ENCODE measurements at places on chromosomes 5 and 9.
A peak's percentile ranks its signal among the peaks of the same experiment; 100 is the strongest.

- no peak for DNase-seq
- peaks cover 13% of the 10 kb centered on the region for H3K4me1 ChIP-seq
- no peak overlapping the region for H3K4me3 ChIP-seq
- H3K27ac ChIP-seq: no peak overlapping the region
These were observed 14.7 kb downstream of the GM2A start for GRCh38 chr5:151267491-151268260.

DNA sequence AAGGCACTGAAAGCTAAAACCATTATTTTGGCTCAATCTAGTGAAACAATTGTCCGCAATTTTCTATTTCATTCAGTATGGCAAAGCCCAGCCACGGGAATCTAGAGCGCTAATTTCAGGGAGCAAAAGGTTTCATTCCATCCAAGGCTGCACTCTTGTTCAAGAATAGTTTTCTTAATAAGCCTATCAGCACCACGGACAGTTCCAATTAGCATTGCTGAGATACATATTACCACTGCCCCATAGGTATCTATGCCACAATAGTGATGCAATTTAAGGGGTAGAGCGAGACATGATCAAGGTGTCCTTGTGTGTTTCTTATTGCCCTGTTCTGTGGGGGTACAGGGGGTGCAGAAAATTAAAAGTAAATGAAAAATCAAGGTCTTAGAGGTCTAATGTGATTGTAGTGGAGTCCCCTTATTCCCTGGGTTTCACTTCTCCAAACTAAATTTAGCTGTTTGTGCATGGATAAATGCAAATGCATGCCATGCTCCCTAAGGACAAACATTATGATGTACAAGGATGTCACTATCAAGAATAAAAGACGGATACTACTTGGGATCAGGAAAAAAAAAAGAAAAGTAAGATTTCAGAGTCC lies 45.5 kb downstream of the SPOCK1 start:
- peaks cover 4% of the 10 kb centered on the region for H3K27me3 ChIP-seq
- DNase-seq: peak; percentile 8
- H3K4me3 ChIP-seq: no peak overlapping the region
- H3K4me1 ChIP-seq: no peaks in the 10 kb centered on the region

DNA sequence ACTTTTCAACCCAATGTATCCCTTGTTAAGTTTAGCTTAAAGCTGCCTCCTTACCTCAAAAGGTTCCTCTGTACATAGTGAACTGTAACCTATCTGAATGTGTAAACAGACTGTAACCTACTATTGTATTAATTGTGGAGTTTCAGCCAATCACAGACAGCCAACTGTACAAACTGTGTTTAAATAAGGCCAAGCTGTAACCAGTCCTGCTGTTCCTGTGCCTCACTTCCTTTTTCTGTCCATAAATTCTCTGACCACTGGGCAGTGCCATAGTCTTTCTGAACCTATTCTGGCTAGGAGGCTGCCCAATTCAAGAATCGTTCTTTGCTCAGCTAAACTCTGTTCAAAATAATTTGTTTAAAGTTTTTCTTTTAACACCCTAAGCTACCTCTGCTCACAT lies 74.7 kb upstream of the DAPK1 start:
- no peak overlapping the region for H3K27ac ChIP-seq
- H3K27me3 ChIP-seq: peaks cover 8% of the 10 kb centered on the region
- DNase-seq: no peak
- no peaks in the 10 kb centered on the region for H3K4me1 ChIP-seq

- H3K4me3 ChIP-seq: no peak overlapping the region
- no peaks in the 10 kb centered on the region for H3K36me3 ChIP-seq
- no peaks in the 10 kb centered on the region for H3K27me3 ChIP-seq
- H3K27ac ChIP-seq: no peak overlapping the region
These were observed 28.7 kb downstream of the DNM1 start for GRCh38 chr9:128231638-128232527.

DNA sequence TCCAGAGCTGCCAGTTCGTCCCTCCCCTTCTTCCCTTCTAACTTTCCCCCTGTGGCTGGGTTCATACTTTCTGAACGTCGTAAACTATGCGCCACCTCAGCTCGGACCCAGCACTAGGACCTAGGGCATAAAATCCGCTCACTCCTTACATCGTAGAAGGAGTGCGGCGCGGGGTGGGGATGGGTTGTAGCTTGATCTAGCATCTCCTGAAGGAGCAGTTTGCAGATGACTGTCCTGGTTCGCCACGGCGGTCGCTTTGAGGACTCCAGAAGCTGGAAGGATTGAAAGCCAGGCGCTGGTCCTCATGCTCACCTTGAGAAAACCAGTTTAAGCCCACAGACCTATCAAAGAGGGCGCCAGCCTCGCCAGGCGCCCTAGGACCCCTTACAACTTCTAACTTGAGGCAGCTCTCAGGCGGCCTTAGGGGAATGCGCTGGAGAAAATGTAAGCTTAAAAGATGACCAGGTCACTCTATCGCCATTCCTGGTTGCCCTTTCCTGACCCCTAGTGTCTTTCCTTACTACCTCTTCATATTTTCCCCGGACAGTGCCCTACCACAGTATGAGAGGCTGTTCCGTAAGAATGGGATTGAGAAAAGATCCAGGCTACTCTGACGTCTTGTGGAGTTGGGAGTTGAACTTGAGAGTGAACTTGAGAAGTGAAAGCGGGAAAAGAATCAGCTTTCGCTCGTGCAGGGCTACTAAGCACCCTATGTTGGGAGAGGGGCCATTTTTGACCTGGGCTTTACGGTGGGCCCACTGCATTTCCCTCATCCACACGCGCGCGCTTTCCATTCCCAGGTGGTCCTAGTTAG lies 2.8 kb downstream of the RORB start:
- no peak for DNase-seq
- peaks cover 28% of the 10 kb centered on the region for H3K4me1 ChIP-seq
- H3K36me3 ChIP-seq: no peaks in the 10 kb centered on the region
- peak overlapping the region; percentile 7 for H3K4me3 ChIP-seq
- H3K27me3 ChIP-seq: peaks cover 44% of the 10 kb centered on the region

- H3K27ac ChIP-seq: no peak overlapping the region
- H3K27me3 ChIP-seq: peaks cover 20% of the 10 kb centered on the region
- no peaks in the 10 kb centered on the region for H3K36me3 ChIP-seq
- H3K4me3 ChIP-seq: peak overlapping the region; percentile 61
- H3K4me1 ChIP-seq: peaks cover 15% of the 10 kb centered on the region
- no peak for DNase-seq
These were observed 214.6 kb downstream of the PDZD2 start for GRCh38 chr5:31853398-31854135.

DNA sequence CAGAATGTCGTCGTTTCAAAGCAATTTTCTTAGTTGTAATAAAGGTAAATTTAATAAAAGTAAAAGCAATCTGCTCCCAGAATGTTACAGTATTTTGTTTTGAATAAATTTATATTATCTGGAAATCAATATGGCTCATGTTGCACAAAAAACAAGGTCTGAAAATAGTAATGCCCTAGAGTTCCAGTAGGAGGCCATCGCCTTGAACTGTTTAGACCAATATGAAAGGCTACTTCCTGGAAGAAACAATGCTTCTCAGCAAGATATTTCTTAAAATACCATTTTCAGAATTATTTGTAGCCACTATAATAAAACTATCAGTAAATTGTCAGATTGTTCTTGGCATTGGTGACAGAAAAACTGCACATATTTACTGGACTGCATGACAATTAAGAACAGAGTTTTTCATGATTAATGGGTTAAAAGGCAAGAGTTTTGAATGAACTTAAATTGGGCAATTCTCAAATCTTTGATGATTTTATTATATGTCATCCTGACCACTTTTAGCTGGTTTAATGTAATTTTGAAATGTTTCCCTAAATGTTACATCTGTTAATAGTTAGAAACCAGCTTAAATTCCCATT lies 153.2 kb downstream of the COMMD10 start:
- no peak overlapping the region for H3K4me3 ChIP-seq
- peaks cover 54% of the 10 kb centered on the region for H3K36me3 ChIP-seq
- H3K27ac ChIP-seq: no peak overlapping the region
- no peak for DNase-seq
- H3K27me3 ChIP-seq: no peaks in the 10 kb centered on the region

DNA sequence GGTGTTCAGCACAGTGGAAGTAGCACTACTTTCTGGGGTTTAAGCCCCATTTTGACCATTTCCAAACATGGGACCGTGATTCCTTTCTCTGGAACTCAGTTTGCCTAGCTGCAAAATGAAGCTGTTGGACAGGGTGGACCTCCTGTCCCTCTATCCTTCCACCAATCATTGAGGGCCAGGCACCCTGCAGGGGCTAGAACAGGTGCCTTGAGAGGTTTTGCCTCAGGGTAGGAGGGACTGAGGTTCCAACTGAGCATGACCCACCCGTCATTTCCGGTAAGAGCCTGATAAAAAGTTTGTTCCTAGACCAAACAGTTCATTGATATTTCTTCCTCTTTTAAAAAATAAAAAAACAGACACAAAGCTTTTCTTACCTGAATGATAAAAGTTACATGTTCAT lies 116.5 kb downstream of the MVB12B start:
- no peak for DNase-seq
- H3K27ac ChIP-seq: no peak overlapping the region
- H3K4me3 ChIP-seq: no peak overlapping the region
- H3K4me1 ChIP-seq: peaks cover 15% of the 10 kb centered on the region
- H3K27me3 ChIP-seq: no peaks in the 10 kb centered on the region

GRCh38 chr5:59758566-59758965 lies 135.0 kb downstream of the PDE4D start:
- peaks cover 2% of the 10 kb centered on the region for H3K4me1 ChIP-seq
- H3K36me3 ChIP-seq: no peaks in the 10 kb centered on the region
- H3K27ac ChIP-seq: no peak overlapping the region
- DNase-seq: no peak
- H3K4me3 ChIP-seq: no peak overlapping the region
- H3K27me3 ChIP-seq: peaks cover 6% of the 10 kb centered on the region

All from activated naive CD4-positive, alpha-beta T cell treated with anti-CD3 and anti-CD28 coated beads for 36 hours (primary cell).